ENCODE measurements at places on chromosomes 16 and 17.

DNA sequence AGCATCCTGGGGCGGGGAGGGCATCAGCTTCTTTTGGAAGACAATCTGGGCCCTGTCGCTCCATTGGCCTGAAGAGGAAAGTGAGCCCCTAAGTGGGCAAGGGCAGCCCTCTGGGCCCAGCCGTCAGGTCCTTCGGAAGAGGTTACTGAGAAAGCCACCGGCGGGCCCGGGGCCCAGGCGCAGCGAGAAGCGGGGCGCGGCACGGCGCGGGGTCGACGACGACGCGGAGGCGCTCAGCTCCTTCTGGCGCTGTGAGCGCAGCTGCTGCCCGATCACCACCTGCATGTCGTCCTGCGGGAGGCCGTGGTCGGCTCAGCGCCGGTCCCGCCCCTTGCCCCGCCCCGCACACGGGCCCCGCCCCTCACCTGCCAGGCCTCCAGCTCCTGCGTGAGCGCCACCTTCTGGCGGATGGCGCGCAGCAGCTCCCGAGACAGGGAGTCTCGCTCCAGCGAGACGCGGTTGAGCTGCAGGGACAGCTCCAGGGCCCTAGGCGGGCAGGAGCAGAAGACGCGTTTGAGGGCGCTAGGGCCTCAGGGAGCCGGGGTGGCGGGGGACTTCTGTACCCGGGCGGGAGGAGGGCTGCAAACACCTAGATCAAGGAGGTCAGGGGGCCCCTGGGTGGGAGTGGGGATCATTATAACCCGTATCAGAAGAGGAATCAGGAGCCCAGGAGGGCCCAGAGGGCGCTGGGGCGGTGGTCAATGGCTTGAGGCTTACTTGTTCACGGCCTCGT is 4.3 kb downstream of the THOC6 start:
- DNase-seq = peak; percentile 31

DNA sequence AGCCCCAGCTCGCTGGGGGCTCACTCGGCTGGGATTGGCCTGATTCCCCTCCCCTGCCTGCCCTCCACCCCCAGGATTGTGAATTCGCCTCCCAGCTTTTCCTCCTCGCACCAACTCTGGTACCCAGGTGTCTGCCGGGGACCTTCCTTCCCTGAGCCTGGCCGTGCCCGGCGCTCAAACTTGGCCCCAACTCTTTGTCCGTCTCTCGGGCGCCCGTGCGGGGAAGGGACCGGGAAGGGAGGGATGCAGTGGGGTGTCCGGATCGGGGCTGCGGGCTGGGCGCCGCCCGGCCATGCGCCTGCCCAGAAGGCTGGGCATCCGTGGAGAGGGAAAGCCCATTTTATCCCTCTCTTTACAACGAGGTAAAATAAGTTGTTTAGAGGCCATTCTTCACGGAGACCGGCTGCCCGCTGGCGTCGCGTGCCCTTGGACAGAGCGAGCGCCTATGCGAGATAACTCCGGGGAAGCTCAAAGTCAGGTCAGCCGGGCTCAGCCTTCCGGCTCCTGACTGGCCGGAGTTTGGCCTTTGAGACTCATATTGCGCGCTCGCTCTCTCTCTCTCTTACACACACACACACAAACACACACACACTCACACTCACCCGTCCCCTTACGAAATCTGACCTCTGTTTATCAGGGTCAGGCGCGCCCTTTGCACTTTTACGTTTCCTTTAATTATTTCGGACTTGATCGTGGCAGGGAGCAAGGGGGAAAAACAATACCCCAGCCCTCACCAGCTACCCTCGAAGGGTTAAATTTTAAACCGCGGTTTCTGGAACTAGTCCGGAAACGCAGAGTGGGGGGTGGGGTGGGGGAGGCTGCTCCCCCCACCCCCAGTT is 774 bp upstream of the MAF start:
- DNase-seq = no peak

- DNase-seq = no peak
These were observed 158.9 kb downstream of the TRIM37 start for GRCh38 chr17:58947824-58948223.

GRCh38 chr17:31251105-31251969 is 45.7 kb downstream of the OMG start:
- no peak for DNase-seq

GRCh38 chr16:14606102-14606501 is 24.0 kb downstream of the PARN start:
- no peak for DNase-seq

- no peak for DNase-seq
These were observed 117.7 kb downstream of the WSCD1 start for GRCh38 chr17:6187836-6188235.

DNA sequence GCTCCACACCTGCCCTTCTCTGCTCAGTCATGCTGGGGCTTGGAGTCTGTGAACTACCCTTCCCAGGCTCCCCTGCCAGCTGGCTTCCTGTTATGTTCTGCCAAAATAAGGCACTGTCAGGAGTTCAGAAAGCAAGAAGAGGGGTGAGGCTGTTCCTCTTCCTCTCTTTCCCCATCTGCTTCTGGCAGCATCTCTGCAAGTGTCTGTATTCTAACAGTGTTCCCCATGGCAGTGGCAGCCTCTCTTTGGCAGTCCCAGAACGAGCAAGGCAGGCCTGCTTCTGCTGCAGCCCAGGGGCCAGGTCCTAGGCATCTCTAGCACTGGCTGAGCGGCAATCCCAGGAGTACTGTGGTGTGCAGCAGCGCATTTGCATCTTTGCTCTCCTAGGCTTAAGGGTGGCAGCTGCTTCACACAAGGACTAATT is 219.1 kb downstream of the STX8 start:
- DNase-seq = no peak

- peak; percentile 11 for DNase-seq
These were observed 55.5 kb downstream of the GRIN2A start for GRCh38 chr16:10126686-10127085.

DNA sequence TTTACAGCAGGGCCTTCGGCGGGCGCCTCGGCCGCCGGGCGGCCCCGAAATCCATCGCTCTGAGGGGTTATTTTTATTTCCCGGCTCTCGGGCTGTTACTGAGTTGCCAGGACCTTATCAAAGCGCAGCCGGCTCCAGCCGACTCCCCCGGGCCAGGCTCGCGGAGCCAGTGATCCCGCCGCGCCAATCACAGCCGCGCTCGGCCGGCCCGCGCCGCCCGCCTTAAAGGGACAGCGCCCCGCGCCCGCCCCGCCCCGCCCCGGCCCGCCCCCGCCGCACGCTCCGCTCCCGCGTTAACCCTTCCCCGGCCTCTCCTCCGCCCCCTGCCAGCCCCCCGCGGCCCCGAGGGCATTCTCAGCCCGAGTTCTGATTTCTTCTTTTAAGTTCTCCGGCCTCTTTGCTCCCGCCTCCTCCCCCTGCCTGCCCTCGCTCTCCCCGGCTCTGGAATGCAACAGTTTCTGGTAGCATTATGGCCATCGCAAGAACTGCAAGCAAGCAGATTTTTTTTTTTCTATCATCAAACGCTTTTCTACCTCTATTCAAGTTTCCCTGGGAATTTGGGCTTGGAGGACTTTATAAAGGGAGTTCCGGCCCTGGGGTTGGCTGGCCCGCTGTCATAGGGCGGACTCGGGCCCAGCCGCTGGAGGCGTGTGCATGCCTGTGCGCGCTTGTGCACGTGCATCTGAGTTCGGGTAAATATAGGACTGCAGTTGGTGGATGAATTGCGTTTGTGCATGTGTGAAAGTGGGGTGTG is at the start of gene AXIN2:
TSS of gene AXIN2 (minus strand) at position 197 of the 754 bp plus-strand sequence. CDS start 3,028 bp downstream, outside the sequence.
- DNase-seq = peak; percentile 77

GRCh38 chr17:62862251-62862650 is 54.1 kb upstream of the MARCHF10 start:
- no peak for DNase-seq

DNA sequence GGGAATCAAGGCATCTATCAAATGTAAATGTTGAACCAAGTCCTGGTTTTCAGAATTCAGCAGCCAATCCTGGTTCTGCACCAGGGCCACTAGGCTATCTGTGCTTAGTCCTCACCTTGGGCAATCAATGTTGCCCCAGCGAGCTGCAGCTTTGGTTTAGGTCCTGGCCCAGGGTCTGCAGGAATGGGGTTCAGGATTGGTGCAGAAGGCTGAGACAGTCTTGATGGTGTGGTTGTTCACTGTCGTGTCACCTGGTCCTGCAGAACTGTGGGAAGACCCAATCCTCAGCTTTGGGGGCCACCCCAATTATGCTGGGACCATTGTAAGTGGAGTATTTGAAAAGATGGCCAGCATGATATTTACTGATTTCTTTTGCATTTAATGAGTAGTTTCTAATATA is 10.6 kb downstream of the TERF2IP start:
- no peak for DNase-seq

- DNase-seq = no peak
These were observed 34.7 kb upstream of the RBBP6 start for GRCh38 chr16:24504472-24505345.

- no peak for DNase-seq
These were observed 44.9 kb upstream of the XYLT1 start for GRCh38 chr16:17515421-17516210.

GRCh38 chr17:45908460-45908859 is 14.1 kb downstream of the MAPT start:
- DNase-seq = no peak

- DNase-seq = no peak
These were observed 15.8 kb downstream of the DRC3 start for GRCh38 chr17:17988427-17988945.

DNA sequence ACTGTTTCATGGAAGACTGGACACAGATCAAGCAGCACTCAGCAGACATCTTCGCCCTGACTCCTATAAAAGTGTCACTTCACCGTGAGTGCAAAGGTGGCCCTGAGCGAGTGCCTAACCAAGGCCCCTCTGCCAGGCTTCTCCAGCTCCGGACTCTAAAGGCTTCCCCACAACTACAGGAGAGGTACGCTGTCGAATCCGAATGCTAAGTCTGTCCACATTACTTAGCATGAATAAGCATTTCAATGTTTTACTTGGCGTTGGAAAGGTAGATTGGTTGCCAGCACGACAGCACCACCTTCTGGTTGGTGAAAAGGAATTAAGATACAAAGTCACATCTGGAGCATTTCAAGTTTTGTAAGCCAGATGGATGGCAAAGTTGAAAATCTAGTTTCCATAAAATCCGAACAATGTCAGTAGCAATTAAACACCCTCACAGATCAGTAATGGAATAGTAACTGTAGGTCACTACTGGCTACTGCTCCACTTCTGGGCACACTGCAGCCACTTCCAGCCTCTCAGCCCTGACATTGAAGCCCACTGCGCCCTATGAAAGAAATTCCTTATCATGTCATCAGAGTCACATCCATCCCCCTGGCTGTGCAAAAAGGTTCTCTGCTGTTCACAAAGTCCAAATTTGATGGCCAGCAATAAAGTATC is 100.9 kb downstream of the PARN start:
- peak; percentile 33 for DNase-seq

GRCh38 chr16:57264950-57265371 is 19.5 kb downstream of the PLLP start:
- DNase-seq = no peak

DNA sequence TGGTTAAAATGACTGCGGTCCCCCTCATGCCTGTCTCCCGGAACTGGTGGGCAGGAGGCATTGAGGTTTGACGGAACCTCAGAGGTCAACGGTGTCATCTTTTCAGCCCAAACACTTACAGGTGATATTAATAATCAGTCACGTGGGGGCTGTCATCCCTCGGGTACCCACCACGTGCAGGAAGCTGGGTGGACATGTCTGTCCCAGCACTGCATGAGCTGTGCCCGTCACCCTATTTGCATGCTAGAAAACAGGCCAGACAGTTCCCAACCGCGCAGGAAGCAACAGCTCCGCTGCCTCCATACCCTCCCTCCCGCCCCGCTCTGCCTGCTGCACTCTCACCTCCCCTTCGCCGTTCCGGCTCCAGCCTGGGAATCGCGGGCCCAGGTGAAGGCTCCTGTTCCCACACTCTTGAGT is 1.4 kb downstream of the SYNGR3 start:
- no peak for DNase-seq

GRCh38 chr16:75267631-75268264 is 16.3 kb upstream of the BCAR1 start:
- no peak for DNase-seq

DNA sequence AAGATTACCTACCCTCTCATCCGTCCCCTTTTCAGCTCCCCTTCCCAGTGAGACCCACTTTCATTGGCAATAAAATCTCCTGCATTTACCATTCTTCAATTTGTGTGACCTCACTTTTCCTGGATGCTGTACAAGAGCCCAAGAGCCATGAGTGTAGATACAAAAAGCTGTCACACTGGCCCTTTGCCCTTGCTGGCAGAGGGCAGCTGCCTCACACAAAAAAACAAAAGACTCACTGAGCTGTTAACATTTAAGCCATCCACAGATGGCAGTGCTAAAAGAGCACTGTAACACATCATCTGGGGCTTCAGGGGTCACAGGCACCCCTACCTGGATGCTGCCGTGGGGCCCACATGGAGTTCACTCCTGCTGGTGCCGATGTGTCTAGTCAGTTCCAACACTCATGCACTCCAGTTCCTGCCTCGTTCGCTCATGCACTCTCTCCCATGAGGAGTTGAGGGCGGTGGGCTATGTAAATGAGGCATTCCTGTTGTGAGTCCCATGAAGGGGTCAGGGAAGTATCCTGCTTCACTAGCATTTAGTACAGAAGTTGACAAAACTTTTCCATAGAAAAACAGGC is 123.1 kb downstream of the CA10 start:
- DNase-seq = peak; percentile 96

DNA sequence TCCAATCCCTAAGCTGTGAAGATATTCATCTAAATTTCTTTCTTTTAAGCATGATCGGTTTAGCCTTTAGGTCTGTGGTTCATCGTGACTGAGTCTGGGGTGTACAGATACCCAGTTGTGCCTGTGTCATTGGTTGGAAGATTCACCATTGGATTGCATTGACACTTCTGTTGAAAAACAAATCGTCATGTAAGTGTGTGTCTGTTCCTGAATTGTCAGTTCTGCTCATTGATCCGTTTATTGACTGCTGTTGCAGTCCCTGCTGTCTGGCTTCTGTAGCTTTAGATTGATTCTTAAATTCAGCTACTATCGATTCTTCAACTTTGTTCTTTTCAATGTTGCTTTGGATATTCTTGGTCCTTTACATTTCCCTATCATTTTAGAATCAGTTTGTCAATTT is 21.0 kb upstream of the ZNF469 start:
- no peak for DNase-seq

DNA sequence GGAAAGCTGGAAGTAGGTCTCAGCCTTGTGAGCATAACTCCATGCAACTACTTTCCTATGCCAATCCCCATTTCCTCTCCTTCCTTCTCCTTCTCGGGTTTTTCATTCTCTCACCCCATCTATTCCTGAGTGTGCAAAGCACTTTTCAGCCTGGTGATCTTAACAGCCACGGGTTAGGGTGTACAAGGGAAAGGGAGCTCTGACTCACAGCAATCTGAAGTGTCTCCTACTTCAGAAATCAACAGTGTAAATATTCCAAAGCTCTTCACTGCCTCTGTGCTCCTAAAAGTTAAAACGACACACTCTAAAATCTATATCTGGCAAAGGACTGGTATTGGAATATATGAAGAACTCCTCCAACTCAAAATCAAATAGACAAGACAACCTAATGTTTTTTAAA is 268.0 kb upstream of the IRX3 start:
- DNase-seq = no peak

Data from C1 segment of cervical spinal cord (tissue), 14 donors.